ENCODE measurements at places on chromosomes 7 and 10.

DNA sequence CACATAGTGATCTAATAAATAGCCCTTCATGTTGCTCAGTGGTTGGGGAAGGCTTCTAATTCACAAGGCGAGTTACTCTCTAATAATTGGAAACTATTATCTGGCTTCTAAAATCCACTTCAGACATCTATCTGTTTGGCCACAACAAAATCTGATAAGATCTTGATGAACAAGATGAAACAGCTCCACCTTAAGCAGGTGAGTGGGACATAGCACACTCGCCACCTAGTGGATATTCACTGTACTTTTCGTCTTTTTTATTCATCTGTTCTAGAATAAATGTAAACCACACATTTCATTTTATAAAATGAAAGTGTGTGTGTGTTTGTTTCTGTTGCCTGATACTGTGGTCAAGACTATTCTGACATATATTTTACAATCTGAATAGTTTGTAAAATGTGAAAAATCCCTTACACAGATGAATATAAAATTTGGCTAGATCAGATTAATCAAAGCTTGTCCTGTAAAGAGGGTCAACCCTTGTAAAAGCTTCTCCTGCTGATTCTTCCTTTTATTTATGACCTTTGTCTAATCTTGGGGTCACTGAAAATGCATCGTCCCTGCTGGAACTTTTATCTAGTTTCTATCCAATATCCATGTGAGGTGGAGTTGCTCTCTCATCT is 26.5 kb upstream of the CNTNAP2 start:
- no peak for DNase-seq

- DNase-seq = no peak
Measured at GRCh38 chr10:6072215-6072934, 10.2 kb upstream of the IL2RA start.

- no peak for DNase-seq
Measured at GRCh38 chr7:14478834-14479510, 423.6 kb downstream of the DGKB start.

GRCh38 chr10:114041166-114041565 is 2.5 kb upstream of the ADRB1 start:
- DNase-seq = no peak

GRCh38 chr10:51759896-51760534 is 60.6 kb upstream of the CSTF2T start:
- no peak for DNase-seq

Data from lower lobe of right lung (tissue), 2 donors.